Fibroblast of villous mesenchyme (primary cell): ENCODE measurements at places on chromosomes 6 and 20. TPM values are rescaled to one million over a fixed set of nuclear protein-coding genes. Genes with fewer than 3 reads are reported as not detected.

- DNase-seq: no peak
Measured at GRCh38 chr6:73558624-73559398, 38.0 kb upstream of the EEF1A1 start.

DNA sequence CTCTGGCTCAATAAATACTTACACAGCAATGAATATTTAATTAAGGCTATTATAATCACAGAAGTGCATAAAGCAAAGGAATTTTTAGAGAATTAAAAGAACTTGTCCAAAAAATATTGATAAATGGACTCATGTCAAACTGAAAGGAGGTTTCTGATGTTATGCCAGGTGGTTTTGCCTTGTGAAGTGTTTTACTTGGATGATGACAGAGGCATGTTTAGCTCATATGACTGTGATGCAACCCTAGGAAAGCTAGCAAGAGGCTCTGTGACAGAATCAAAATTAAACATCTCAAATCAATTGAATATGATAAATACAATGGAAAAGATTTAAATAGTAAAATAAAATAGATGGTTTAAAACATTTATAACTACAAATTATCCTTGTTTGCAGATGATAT, 137.3 kb downstream of the TMEM200A start:
- DNase-seq: peak; percentile 81

GRCh38 chr6:149457316-149457884, 27.4 kb downstream of the ZC3H12D start:
- peak; percentile 75 for DNase-seq

DNA sequence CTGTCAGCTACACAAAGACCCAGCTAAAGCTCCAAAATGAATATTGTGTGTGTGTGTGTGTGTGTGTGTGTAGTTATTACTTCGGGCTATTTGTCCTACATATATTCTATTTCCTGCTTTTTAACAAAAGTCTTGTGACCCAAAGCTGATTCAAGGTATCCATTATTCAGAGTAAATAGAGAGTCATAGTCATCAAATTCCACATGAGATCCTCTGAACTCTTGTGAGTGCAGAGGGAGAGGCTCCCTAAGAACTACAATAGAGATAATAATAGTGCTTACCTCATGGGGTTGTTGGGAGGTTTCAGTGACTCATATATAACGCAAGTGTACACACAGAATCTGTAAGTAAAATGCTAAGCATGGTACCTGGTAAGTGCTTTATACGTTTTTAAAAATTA, 95.6 kb upstream of the SHLD1 start:
- peak; percentile 87 for DNase-seq

DNA sequence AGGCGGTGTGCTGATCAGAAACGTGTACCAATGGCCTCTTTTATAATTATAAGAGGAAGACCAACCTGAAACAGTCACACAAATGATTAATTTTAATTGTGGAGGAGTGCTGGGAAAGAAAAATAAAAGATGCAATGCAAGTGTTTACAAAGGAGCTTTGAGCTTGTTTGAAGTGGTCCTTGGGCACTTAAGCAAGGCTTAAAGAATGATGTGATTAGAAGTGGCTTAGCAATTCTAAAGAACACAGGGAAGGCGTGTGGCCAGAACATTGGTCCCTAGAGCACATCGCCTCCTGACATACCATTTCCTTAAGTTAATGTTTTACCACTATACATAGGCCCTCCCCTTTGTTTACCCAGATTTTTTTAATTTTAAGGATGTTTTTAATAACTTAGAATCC, 26.1 kb downstream of the PTPN1 start:
- DNase-seq: no peak

- DNase-seq: no peak
Measured at GRCh38 chr6:86756640-86757229, 180.6 kb upstream of the HTR1E start.

DNA sequence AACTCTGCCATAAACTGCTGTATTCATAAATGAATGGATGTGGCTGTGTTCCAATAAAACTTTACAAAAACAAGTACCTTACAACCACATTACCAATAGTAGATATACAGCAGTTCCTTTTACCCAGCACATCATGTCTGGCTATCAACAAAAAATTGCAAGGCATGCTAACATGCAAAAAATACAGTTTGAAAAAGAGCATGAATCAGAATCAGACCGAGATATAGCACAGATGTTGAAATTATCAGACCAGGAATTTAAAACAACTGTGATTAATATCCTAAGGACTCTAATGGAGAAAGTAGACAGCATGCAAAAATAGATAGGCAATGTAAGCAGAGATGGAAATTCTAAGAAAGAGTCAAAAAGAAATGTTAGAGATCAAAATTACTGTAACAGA, 8.4 kb upstream of the NUS1 start:
- DNase-seq: peak; percentile 26

GRCh38 chr20:24762791-24763350, 186.2 kb upstream of the CST7 start:
- DNase-seq: no peak

- DNase-seq: no peak
Measured at GRCh38 chr20:13494019-13494418, 144.7 kb downstream of the TASP1 start.

- no peak for DNase-seq
Measured at GRCh38 chr6:49565261-49565660, 14.8 kb downstream of the C6orf141 start.

GRCh38 chr6:112243861-112244827, 10.2 kb downstream of the LAMA4 start:
- peak; percentile 49 for DNase-seq

DNA sequence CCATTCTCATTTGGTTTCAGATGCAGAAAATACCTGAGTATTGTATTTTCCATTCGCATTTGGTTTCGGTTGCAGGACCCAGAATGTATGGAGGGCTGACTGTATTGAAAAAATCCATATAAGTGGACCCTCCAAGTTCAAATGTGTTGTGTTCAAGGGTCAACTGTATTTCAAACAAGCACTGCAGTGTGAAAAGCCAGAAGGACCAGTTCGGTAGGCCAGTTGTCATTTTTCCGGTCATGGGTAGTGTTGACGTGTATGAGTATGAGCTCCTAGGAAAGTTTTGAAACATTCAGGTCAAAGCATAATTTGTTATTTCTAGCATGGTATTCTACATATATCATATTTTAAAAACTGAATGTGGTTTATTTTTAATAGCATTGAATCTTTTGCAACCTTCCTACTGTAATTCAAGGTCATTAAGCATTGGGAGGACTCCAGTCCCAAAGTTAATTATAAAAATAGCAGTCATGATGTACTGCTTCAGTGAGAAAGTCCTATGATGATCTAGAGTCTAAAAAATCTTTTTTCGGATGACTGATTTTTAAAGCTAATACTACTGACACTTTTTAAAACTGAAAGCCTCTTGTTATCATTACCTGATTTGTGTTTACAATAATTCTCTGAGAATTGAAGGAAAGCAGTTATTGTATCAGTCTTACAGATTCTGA, 18.9 kb downstream of the NHSL1 start:
- no peak for DNase-seq

DNA sequence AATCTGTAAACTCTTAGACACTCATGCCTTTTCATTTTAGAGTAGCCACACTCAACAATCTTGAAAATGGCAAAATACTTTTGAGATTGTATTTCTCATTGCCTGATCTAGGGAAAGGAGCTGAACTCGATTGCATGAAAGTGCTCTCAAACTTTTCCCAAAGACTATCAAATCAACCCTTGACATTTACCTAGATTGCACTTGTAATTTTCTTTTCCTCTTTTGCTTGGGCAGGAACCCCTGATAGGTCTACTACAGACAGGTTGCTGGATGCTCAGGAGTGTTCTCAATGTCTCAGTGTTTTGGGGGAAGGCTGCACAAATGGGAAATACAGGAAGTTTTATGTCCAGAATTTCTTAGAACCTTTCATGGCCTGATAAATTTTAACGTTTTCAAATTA, 468.0 kb upstream of the GJE1 start:
- DNase-seq: no peak

GRCh38 chr20:235891-236290, 8.8 kb downstream of the DEFB129 start:
- peak; percentile 14 for DNase-seq

DNA sequence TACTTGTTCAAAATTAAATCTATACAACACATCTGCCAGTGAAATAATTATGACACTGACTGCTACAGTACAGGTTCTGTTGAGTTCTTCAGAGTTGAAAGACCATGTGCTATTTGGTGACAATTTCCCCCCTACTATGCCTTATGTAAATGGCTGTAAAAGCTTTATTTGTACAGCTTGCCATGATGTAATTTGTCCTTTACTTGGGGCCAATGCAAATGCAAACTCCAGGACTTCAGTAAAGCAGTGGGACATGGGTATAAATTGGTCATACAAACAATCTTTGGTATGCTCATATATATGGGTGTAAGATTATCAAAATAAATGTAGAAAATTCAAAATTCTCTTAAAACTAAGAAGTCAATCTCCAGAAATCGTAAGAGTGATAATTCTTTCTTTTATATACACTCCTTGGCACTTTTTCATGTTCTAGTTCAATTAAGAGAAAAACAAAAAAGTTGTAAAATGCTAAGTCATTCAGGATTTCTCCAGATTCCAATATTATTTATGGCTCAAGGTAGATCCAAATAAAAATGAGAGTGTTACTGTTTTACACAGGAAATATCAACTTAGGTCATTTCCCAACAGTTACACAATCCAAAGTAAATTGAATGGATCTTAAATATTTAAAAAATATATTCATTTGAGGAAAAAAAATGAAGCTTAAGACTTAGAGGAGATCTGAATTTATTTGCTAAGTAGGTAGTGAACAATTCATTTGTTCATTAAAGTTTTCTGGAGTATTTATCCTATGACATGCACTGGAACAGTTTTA, 1310.5 kb upstream of the CITED2 start:
- DNase-seq: no peak

DNA sequence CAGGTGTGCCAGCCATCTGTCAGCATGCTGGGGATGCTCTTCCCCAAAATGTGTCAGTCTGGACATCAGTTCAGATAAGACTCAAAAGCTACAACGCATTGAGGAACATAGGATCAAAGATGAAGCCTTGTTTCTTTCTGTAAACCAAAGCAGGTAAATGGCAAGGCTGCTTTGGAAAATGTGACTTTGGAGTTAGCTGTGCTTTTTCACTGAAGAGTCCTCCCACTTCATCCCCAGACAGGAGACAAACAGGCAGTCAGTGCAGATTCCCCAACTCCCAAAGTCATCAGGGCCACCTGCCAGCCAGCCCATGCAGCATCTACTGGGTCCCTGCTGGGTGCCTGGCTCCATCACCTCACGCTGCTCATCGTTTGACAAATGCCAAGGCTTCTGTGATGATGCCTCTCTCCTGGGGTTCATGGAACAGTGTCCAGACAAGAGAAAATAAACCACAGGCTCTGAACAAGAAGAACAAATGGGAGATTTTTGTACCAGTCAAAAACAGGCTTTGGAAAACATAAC, 205.0 kb upstream of the BTBD3 start:
- no peak for DNase-seq

DNA sequence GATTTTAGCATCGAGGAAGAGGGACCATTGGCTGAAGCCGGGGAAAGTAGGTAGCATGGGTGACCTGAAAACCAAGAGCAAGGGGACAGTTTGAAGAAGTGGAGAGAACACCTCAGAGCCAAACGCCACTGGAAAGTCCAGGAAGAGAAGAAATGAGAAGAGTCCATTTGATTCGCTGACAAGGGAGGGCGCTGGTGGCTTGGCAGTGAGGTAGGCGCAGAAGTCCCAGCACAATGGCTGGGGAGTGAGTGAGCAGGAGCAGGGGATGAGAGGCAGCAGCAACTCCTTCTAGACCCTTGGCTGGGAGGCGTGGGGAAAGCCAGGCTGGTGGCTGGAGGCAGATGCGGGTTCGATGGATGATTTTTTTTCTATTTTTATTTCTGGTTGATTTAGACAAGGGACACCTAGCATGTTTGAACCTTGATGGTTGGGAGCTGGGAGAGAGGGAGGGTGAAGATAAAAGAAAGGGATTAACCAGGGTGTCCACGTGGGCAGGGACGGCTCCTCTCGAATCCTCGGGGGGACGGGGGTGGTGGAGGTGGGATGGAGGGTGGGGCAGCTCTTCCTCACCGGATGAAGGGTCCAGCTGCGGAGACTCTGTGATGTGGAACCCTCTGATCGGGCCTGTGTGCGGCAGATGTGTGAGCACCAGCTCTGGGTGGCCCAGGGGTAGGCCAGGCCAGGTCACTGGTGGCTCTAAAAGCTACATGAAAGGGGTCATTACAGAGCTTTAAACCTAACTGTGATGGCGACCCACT, 164.2 kb downstream of the NFATC2 start:
- DNase-seq: no peak

Gene PANK2
- total RNA-seq: 53.5 and 64.8 TPM in 2 replicates

- no peak for DNase-seq
Measured at GRCh38 chr6:107642095-107642860, 152.4 kb downstream of the SOBP start.

DNA sequence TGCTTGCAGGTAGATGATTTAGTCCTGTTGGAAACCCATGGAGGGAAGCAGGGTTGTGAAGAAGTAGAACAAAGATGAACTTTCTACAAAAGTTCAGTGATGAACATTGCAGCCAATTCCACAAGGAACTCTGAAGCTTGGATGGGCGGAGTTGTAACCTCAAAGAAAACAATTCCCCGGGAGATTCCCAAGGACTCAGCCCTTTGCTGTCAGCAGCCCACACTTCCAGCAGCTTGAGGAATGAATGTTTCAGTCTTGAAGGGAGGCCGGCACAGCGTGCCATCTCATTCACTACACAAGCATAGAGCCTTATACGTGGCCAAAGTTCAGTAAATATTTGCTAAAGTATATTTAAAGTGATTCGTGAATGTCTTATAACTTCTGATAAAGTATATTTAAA, 269.4 kb downstream of the NKAIN2 start:
- no peak for DNase-seq

DNA sequence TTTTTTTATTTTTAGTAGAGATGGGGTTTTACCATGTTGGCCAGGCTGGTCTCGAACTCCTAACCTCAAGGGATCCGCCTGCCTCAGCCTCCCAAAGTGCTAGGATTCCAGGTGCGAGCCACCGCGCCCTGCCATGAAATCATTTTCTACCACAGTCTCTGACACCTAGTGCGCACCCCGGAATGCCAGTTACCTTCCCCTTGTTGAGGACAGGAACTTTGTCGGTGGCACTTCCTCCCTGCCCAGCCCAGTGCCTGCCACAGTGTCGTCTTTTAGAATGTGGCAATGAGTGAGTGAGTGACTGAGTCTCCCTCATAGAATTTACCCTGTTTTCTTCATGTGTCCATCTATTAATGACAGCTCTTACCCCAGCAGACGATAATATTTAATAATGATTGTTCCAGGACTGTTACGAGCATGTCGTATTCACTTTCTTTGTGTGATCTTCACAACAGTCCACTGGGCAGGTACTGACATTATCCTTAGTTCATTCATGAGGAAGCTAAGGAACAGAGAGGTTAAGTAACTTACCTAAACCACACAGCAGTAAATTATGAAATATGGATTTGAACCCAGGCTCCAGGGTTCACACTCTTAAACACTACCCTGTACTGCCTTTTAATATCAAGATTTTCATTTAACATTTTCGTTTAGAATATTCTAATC, 1.8 kb downstream of the OSBPL2 start:
- DNase-seq: no peak

- DNase-seq: peak; percentile 88
Measured at GRCh38 chr6:54419885-54420284, 111.6 kb downstream of the TINAG start.

Gene SMOC2
- 0.32 TPM in 1 of 2 replicates, not detected in the other for total RNA-seq

Gene SPATA2
- total RNA-seq: 2.6 and 3.9 TPM in 2 replicates

Gene CLPSL1
- total RNA-seq: not detected in 2 replicates

Gene FKBP1C
- total RNA-seq: 0.43 and 1.6 TPM in 2 replicates

Gene TRAPPC3L
- total RNA-seq: under 0.01 TPM in 1 of 2 replicates, not detected in the other

Gene HLA-DQB2
- total RNA-seq: not detected in 2 replicates

- no peak for DNase-seq
Measured at GRCh38 chr6:74268815-74269599, 573.0 kb downstream of the CD109 start.
